ENCODE measurements at places on chromosomes 3 and 15. TPM values are rescaled to one million over a fixed set of nuclear protein-coding genes. Genes with fewer than 3 reads are reported as not detected.

The PLSCR5 gene
- total RNA-seq = not detected

DNA sequence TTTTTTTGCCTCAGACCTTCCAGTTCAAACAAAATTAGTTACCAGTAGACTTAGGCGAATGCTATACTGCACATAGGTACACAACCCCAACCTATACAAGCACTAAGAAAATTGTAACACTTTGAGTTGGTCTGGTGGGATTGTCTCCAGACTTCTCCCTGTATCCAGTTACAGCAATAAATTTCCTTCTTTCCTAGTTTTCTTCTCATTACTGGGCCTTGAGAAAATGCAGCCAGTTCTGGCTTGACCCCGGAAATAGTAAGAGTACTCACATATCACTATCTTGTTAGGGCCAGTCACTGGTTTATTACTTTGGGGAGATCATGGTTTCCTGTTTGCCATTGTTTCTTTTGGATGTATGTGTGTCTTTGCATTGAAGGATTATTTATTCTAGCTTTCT, 868.4 kb downstream of the DIPK2A start:
- DNase-seq = no peak

DNA sequence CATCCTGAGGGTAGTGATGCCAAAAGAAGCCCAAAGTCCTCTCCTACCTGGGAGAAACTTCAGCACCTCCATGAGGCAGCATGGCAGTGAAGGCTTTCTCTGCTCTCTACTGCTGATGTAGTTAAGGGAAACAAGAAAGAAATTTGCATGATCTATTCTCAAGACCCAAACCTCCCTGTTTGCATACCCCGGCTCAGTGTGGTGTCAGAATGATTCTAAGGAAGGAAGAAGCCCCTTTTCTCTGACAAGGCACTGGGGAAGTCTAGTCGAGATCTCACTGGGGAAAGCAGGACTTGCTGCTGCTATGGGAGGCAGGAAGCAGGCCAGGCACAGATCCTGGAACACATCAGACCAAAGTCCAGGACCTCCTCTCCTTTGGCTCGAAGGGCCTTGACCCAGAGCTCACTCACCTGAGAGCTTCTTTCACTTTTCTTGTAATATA, 89.4 kb upstream of the ICE2 start:
- DNase-seq = no peak

GRCh38 chr3:181264486-181264885, 274.9 kb upstream of the DNAJC19 start:
- no peak for DNase-seq

- no peak for DNase-seq
Observed at GRCh38 chr3:155026999-155027591, 53.0 kb upstream of the MME start.

- DNase-seq = no peak
Observed at GRCh38 chr3:146625186-146625775, 20.1 kb upstream of the PLSCR5 start.

- no peak for DNase-seq
Observed at GRCh38 chr3:100717637-100718487, 8.6 kb downstream of the TFG start.

The CAPN3 gene
- 0.31 TPM for total RNA-seq

DNA sequence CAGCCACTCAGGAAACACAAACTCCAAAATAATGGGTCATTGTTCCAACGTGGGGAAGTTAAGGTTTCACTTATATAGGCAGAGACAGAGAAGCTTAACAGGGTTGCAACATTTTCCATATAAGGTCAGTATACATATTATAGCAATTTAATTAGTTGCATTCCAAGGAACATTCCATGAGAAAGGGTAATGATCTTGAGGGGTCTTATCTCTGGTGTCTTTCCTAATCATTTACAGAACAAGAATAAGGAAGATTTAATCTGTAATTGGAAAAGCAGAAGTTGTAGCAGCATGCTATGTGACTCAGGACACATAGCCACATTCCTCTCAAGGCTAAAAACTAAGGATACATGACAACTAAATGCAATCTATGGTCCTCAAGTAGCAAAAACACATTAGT, 4.9 kb downstream of the MNS1 start:
- DNase-seq = no peak

The CYP1A1 gene
- 0.15 TPM for total RNA-seq

GRCh38 chr3:188064831-188065493, 89.0 kb upstream of the LPP start:
- no peak for DNase-seq

DNA sequence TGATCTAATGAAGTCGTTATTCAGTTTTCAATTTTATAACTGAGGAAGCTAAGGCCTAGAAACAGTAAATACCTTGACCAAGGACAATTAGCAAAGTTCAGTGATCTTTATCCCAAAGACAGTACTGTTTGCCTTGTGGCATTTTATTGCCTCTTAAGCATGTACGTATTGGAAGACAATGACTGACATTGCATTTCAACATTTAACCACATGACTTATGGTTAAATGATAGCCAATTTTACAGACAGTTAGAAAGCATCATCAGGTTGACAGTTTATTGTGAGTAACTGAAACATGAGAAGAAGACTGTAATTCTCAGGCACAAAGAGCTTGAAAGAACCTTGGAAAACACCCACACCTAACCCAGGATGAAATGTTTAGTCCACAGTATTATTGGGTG, 390.8 kb upstream of the ZNF385D start:
- no peak for DNase-seq

The TNFSF10 gene
- total RNA-seq = 2.2 TPM

DNA sequence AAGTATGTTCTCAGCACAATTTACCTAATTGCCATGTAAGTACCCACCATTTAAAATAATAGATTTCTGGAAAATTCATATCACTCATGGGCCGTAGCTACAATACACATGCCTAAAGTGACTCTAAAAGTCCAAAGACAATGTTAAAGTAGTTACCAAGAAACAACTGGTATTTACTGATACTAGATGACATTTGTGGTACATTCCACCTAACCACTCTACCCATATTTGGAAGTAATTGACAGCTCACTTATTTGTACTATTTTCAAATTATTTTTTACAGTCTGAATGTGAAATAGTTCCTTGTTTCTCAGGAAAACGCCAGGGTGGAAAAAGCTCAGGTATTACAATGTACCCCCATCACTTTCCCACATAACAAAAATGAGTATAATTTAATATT, 573.0 kb downstream of the MECOM start:
- no peak for DNase-seq

The NR2E3 gene
- total RNA-seq = 0.98 TPM

DNA sequence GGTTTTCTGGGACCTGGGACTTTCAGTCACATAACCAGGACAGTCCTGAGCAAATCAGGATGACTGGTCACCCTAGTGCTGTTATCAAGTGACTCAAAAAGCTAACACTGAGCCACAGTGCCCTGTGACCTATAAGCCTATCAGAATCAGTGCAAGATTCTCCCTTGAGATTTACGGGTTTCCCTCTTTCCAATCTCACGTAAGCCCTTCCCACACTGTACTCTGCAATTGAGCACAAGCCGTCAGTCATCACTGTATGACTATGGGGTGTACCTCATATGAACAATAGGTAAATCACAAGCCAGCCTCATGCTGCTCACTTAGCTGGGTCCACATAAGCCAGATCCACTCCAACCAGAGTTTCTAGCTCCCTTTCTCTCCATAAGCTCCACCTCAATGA, 21.0 kb upstream of the CLDN18 start:
- DNase-seq = no peak

DNA sequence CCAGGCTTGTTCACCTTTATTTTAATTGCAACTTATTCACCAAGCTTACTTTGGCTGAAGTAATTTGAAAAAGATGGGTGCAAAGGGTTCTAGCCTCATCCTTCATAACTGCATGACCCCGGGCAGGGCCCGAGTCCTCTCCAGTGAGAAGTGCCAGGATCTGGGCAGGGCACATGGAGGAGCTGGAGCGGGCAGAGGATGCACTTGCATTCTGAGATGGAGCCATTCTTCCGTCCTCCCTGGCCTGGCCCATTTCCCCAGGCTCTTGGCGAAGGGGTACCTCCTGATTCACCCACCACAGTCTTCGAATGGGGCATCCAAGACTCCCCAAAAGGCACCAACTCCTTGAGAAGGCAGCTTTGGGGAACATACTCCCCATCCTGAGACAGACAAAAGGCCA, 22.5 kb upstream of the PLXND1 start:
- no peak for DNase-seq

DNA sequence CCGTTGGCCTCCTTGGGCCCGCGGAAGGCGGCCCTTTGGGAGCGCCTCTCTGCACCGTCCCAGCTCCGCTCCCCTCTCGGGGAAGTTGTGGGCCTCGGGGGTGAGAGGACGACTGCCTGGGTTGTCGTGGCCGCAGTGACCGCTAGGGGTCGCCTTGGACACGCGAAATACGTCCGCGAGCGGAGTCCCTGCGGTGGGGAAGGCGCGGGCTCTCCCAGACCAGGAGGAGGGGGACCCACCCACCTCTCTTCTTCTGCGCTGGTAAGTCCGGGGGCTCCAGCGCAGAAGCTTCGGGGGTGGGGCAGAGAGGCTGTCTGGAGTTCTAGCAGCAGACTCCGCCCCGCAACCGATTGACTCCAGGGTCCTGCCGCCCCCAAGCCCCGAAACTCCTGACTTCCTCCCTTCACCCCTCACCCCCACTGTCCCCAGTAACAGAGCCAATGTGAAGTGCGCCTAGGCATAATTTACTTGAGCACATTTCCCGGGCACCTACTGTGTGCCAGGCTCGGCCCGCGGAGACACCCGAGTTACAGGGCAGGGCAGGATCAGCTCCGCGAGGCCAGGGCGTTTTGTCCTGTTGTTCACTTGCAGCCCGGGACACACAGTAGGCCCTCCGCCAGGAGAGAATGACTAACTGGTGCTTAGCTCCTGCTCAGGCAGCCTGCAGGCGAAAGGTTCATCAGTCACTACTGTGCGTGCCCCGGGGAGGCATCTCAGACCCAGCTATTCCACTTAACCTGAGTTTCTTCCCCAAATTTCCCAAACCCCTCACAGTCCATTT, 32.8 kb downstream of the DNASE1L3 start:
- no peak for DNase-seq

- DNase-seq = no peak
Observed at GRCh38 chr3:78905700-78906099, 862.1 kb downstream of the ROBO1 start.

DNA sequence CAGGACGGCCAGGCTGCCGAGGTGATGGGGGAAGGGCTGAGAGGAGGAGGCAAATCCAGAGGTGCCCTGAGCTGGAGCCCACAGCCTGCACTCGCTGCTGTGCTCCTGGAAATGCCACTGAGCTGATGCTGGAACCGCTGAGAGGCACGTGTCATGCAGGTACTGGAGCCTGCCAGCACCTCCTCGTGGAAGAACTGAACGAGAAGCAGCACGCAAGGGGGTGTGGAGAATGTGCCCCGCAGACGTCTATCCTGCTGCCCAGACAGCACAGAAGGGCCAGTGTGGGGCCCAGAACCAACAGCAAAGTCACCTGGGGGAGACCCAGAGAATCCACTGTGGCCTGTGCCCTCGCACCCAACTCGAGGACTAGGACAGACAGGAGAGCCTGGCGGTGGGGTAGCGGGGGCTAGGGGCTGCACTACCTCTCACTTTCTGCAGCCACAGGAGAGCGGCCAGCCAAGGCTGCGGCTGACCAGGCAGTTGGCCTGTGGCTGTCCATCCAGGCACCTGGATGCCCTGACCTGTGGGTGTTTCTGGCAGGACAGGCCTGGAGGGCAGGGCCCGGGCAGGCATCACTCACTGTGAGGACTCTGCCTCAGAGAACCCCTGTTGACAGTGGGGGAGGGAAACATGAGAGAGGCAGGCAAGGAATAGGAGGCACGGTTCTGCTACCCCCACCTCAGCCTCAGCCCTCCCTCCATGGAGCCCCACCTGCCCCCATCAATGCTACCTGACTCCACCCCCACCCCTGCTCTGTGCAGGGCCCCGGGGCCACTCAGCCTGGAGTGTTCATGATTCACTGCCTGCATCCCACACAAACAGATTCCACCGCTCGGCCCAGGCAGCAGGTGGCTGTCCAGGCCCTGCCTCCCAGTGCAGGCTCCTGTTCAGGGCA, 213.1 kb downstream of the TBC1D2B start:
- DNase-seq = no peak

The ZDHHC23 gene
- 23.6 TPM for total RNA-seq

GRCh38 chr3:127717357-127718244, 44.8 kb downstream of the ABTB1 start:
- DNase-seq = no peak

DNA sequence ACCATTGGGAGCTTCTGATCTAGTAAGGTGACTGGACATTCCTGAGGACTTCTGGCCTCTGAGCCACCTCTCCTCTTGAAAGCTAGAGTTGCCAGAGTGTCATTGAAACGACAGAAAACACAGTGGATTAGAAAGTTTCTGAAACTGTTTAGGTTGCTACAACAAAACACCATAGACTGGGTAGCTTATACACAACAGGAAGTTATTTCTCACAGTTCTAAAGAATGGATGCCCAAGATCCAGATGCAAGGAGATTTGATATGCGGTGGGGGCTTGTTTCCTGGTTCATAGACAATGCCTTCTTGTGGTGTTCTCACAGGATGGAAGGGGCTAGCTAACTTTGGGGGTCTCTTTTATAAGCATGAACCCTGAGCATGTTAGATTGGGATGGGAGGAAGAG, 43.3 kb upstream of the ZNF385D start:
- no peak for DNase-seq

The ZNF385D gene
- total RNA-seq = 13.0 TPM

The RLBP1 gene
- not detected for total RNA-seq

The PDZRN3 gene
- not detected for total RNA-seq

DNA sequence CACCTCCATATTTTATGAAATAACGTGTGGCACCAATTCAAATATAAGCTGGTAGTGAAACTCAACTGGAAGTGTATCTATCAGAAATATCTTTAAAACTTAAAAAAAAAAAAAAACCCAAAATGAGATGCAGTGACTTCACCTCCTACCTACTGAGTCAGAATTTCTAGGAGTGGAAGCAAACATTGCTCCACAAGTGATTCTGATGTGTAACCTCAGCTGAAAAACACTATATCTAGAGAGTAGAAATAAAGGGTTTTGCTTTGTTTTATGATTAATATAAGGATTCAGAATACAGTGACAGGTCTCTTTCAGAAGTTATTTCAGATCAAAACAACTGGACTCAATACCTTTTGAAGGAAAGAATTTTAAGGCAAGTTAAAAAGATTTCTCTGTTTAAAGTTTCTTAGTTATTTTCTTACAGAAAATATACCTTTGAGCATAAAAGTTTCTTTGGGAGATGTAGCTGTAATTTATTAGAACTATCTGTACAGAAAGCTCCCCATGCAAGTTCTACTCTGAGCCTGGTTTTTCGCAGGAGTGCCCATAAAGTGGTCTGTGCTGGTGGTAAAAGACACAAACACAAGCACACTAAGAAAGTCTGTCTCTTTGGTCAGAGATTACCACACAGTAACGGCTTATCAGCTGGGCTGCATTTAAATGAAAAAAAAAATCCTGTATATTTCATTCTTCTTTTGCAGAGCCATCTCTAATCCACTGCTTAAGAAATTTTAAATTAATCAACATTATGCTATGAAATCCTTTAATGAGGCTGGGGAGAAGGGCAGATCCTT, 59.9 kb upstream of the PPIB start:
- no peak for DNase-seq

Data from Panc1 (cell line).